Stimulated activated naive CD8-positive, alpha-beta T cell treated with anti-CD3 and anti-CD28 coated beads, Interleukin-15, amount 100 ng/mL, for 72 hours (primary cell): ENCODE measurements at places on chromosomes 6 and 20.

DNA sequence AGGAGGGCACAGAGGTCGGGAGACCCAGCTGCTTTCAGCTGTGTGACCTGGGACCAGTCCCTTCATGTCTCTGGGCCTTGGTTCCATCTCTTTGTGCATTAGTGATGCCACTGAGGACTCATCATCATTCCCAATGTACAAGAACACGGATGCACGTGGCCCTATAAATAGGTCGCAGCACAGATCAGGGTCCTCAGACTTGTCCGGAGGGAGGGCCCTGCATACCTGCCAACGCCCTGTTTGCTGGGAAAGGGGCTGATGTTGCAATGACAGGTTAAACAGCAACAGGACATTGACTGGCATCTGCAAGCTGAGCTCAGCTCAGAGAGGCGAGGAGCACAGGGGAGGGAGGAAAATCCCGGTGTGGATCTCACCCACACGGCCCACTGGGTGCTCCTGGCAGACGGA, 21.8 kb downstream of the TGM2 start:
- DNase-seq: no peak

DNA sequence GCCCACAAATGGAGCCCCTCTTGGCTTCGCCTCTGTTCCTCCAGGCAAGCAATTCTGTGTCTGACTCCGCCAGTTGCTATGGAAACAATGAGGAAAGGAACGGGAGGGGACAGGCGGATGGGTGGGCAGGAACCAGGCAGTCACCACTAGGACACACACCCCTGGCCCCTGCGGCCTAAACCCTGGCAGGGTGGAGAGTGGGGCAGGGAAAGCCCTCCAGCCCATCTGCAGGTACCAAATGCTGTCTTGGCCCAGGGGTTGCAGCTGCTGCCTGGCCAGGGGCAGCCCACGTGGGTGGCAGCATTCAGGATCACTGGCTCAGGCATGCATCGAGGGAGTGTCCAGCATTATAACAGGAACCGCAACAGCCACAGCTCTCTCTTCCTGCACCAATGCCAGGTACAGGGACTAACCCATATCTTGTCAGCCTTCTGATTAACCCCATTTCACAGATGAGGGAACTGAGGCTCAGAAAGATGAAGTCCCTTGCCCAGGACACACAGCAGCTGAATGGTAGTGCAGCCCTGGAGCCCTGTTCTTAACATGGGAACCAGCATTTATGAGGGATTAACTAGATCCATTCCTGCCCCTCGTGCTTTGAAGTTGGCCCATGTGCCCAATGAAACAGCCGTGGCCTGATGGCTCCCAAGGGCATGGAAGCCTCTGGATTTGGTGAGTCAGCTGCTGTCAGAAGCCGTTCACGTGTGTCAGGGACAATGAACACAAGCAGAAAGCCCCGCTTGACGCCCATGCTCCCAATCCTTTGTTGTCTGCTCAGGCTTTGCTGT, 66.3 kb downstream of the NOL4L start:
- DNase-seq: no peak

GRCh38 chr6:1560281-1561058, 49.2 kb upstream of the FOXC1 start:
- no peak for DNase-seq

DNA sequence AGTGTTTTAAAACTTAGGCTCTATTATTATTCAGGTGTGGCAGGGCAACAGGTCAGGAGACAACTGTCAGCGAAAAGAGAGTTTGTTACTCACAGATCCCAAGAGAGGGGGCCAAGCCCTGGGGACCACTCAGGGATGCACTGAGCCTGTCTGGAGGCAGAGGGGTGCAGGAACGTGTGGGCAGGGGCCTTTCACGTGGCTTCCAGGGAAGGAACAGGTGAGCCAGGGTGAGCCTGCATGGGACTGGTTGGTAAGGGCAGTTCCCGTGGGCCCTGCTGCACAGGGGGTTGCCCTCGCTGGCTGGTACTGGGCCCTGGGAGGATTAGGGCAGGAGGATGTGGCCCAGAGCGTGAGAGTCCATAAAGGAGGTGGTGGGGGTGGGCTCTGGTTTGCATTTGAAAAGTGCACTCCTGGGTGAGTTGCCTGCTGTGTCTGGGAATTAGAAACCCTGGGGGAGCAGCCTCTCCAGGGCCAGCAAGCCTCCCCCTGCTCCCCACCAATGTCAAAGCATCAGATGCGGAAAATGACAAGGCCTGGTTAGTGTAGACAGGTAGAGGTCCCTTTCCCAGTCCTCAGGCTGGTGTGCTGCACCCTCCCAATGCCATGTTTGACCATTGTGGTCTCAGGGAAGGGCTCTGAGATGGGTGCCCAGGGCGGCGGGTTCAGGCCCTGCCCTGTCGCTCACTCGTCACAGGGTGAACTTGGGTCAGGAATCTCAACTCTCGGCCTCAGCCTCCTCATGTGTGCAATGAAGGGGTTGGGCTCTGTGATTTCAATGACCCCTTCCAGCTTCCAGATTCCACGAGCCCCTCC, 127.4 kb upstream of the RPS6KA2 start:
- no peak for DNase-seq
